ENCODE measurements at places on chromosomes 4 and X.

DNA sequence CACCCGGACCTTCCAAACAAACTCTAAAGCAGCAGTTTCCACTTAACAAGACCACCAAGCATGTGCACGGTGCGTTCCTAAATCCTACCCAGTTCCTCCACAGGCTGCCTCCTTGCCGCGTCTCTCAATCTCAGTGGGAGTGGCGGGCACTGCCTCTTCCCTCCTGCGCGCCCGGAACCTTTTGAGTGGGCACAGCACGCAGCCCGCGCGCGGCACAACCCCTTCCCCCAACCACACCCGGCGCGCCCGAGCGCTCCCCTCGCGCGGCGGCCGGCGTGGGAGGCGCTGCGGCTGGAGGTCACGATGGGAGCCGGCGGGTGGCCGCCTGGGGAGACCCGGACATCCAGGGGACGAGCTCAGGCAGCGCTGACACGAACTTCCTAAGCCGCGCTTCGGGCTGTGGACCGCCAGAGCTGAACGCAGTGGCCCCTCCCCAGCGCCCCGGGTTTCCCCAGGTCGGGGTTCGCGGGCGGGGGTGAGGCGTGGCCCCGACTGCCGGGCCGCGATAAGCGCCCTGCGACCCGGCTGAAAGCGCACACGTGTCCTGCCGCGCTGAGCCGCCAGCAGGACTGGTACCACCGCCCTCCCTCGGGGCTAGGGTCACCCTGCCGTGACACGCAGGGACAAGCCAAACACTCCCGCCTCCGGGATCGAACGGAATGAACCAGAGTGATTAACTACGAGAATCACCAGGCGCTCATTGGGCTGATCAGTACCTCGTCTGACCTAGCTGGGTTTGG is at the start of gene ABCG2:
Gene ABCG2 (minus strand): TSS at position 151 of the 740 bp plus-strand sequence. CDS start 18,644 bp downstream, outside the sequence.
- no peak for DNase-seq

DNA sequence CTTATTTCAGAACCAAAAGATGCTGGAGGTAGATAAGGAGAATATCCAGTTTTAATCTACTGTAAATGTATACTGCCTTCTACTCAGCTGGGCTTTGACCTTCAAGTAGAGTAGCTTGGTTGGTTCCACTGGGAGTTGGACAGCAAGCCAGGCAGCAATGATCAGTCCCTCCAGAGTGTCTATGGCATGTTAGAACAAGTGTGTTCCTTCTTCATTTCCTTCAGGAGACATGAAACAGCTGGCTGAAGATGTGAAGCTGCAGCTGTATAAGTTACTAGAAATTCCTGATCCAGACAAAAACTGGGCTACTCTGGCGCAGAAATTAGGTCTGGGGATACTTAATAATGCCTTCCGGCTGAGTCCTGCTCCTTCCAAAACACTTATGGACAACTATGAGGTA is 111.1 kb downstream of the NFKB1 start:
- DNase-seq = no peak

DNA sequence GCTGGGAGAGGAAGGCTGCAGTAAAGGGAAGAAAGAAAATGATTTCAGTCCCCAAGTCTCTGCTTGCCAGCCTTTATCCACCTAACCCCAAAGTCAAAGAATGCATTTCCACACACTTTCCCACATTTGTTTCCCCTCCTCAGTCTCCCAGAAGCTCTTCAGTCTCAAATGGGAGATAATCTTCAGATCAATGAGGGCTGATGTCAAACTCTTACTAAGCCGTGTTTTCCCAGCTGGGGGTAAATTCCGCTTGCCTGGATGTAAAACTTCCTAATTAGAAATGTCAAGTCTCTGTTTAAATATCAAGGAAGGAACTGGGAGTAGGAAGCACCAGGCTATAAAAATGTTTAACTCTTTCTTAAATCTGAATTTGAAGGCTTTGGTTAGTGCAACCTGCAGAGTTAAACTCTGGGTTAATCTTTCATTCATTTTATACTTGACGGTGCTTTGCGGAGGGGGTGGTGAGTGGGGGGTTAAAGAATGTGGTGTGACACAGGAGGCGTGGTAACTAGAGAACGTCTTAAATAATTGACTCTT is 601.4 kb upstream of the ACTRT1 start:
- DNase-seq = no peak

GRCh38 chrX:142233400-142233799 is 28.3 kb upstream of the MAGEC2 start:
- DNase-seq = no peak

- no peak for DNase-seq
These were observed 342.8 kb downstream of the RAPGEF2 start for GRCh38 chr4:159445692-159446091.

GRCh38 chrX:33188286-33188685 is 23.1 kb downstream of the DMD start:
- no peak for DNase-seq

DNA sequence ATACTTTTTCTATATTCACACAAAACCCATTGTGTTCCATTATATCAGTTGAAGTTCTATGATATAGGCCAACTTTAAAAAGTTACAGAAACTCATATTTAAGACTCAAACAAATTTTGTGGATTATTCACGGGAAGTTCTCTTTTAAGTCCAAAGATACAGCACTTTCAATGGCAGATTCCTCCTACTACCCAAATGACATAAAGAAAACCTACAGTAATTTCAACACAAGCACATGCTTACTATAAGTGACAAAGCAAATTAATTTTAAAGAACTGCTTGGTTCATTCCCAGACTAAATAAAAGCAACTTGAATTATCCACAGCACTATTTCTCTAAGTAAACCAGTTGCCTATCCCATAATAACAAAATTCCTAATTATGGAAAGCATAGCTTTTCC is 4.1 kb downstream of the PPA2 start:
- no peak for DNase-seq

- no peak for DNase-seq
These were observed 18.0 kb upstream of the TMEM131L start for GRCh38 chr4:153448003-153448731.

DNA sequence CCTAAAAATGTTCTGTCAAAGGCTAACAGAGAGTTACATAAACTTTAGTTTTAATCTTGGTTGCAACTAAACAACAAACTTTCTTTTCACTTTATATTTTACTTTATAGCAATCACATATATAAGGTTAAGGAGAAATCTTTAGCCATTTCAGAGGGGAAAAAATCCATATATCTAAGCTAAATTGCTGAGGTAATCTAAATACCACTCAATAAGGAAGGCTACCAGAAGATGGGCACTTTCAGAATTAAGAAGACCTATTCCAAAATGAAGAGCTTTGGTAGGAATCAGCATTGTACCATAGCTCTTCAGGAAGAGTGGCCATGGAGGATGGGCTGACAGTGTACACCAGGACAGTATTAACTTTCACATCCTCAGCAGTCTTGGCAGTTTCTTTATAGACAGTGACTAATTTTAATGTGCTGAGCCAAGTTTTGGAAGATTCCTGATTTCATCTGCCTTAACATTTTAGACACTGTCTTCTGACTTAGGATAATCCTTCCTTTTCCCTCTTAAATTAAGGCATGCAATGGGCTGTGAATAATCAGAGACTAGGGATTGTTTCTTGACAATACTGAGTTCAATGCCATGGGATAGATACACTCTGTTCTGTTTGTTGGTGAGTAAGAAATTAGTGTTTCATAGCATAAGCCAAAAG is 7.1 kb downstream of the FAT4 start:
- DNase-seq = peak; percentile 70

DNA sequence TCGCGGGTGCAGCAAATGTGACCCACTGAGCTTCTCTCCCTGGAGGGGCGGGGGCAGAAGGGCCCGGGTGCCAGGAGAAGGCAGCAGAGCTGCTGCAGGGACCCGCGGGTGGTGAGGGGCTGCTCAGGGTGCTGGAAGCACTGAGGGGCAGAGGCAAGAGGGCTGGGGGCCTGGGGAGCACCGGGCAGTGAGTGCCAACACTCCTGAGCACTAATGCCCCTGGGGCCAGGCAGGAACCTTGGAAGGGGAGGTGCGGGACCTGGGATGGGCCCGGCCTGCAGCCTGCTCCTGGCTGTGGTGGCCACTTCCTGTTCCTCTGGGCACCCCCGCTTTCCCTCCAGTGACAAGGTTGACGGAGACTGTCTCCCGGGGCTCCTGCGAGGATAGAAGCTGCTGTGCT is 66.5 kb upstream of the ADRA2C start:
- DNase-seq = no peak

GRCh38 chr4:83075311-83076095 is 39.0 kb downstream of the PLAC8 start:
- peak; percentile 51 for DNase-seq

DNA sequence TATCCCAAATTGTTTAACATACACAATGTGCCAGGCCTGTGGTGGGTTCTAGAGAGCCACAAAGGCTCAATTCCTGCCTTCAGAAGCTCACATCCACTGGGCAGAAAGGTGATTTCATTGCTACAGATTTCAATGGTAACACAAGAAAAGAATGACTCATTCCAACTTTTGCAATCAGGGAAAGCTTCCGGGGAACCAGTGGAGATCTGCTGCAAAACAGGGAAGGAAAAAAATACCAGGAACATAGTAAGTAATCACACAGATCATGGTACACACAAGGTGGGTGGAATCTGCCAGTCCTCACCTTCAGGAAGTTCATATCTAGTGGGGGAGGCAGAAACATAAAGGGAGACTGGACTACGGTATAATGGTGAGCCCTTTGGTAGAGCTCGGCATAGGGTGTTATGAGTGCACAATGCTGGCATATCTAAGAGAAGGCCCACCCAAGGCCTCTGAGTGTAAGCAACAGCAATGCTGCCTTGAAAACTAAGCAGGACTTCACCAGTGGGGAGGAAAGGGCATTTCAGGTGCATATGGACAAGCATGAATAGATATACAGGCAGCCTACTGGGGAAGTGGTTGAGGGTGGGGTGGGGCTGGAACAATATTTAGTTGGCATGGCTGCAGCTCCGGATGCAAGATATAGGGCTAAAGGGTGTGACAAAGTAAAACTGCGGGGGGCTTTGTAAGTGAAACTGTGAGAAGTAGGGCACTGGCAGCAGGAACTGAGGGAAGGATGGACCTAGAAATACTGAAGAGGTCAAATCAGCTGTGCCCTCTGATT is 24.2 kb downstream of the GPRIN3 start:
- DNase-seq = peak; percentile 48

DNA sequence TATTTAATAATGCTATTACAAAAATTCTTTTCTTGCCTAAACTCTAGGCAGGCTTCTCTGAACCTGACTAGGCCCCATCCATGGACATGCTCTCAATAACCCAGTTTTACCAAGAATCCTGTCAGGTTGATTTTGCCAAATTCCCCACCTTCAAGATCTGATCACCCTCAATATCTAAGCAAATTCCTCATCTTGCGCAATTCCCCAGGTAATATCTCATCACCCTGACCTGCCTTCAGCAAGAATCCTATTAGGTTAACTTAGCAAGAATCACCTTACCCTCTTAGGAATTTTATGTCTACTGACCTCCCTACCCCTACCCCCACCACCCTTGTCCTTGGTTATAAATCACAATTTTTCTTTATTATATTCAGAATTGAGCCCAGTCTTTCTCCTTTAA is 579.1 kb downstream of the C4orf33 start:
- DNase-seq = no peak

Measured in HCEC 1CT (cell line).